ENCODE measurements at places on chromosomes 16 and 17.
A peak's percentile ranks its signal among the peaks of the same experiment; 100 is the strongest.

DNA sequence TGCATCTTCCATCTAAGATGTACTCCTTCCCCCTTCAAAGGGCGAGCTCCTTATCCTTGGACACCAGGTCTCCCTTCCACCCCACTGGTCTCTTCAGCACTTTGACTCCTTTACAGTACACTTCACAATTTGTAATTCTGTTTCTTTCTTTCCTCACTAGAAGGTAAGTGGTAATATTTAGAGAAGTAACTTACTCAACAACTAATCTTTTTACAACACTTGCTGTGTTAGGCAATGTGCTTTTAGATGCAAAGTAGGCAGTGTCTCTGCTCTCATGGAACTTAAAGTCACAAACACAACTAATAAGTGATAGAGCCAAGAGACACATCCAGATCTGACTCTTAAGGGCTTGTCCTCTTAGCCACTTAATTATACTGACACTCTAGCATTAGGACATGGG lies 6.4 kb downstream of the SIAH1 start:
- no peak for DNase-seq

GRCh38 chr16:4325253-4325758 lies 9.4 kb downstream of the GLIS2 start:
- no peak for DNase-seq

GRCh38 chr16:27819356-27819755 lies 244.2 kb downstream of the GSG1L start:
- no peak for DNase-seq

DNA sequence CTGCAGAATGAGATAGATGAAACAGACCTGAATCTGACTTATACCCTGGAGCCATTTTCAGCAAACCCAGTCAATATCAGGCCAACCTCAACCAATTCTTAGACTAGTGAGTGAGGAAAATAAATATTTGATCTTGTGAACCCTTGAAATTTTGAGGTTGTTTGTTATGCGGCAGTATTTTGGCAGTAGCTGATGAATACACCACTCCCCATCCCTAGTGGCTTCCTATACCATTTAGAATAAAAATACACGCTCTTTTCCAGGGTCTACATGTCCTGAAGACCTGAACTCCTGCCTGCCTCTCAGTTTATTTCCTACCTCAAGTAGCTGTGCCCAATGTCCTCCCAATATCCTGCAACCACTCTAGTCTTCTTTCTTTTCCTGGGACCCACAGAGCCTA lies 647.3 kb downstream of the WWOX start:
- DNase-seq, result no peak

DNA sequence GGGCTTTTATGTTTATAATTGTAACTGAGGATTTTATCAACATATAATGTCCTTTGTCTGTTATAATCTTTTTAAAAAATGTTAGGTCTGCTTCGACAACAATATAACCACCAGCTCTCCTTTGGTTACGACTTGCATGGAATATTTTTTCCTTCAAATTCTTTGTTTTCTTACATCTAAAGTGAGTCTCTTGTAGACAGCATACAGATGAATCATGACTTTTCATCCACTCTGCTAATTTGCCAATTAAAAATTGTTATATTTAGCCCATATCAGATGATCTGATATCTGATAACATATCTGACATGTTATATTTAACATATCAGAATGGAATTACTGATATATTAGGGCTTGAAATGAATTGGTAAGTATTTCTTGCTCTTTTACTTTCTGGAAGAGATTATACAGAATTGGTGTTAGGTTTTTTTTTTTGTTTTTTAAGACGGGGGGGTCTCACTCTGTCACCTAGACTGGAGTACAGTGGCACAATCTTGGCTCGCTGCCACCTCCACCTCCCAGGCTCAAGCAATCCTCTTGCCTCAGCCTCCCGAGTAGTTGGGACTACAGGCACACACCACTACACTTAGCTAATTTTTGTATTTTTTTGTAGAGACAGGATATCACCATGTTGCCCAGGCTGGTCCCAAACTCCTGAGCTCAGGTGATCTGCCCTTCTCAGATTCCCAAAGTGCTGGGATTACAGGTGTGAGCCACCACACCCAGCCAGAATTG lies 27.5 kb downstream of the TBX21 start:
- no peak for DNase-seq

DNA sequence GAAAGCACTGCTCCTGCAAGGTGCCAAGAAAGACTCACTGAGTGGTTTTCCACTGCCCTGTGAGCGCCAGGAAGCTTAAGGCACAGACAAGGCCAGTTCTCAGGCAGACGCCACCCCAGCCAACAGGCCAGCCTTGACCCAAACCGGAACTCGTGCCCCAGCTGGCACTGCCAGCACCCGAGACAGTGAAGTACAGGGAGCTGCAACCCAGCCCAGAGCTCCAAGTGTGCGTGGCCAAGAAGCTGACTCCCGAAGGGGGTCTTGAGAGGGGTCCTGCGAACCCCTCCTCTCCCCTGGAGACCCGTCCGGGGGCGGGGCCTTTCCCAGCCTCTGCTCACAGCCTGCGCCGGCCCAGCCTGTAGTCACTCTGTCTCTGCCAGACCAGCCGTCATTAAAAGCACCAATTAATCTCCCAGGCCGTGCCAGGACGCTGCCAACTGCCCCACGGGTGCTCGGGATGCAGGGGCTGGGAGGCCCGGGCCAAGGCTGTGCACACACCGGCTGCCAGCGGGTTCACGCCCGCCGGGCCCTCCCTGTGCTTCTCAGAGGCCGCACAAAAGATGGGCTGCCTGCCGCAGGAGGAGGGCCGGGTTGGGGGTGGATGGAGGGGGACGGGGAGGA lies 4.4 kb upstream of the SOX8 start:
- DNase-seq, result no peak

- peak; percentile 78 for DNase-seq
These were observed 27.8 kb upstream of the C16orf78 start for GRCh38 chr16:49345829-49346228.

- DNase-seq, result no peak
These were observed 19.9 kb downstream of the SNX11 start for GRCh38 chr17:48127371-48128051.

DNA sequence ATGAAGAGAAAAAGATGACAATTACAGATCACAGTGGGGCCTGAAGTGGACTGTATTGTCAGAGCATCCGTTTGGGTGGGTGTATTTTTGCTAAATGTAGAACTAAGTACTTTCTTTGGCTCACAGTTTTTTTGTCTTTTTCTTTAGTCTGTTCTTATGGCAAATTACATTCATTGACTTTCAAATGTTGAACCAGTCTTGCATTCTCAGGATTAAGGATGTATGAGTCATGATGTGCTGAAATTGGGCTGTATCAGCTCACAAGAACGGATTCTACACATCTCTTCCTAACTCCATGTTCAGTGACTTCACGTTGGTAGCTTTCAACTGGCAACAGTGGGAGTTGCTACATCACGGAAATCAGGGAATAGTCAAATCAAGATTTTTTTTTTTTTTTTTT lies 66.5 kb downstream of the TEX2 start:
- no peak for DNase-seq

- no peak for DNase-seq
These were observed 8.9 kb downstream of the RHBDF2 start for GRCh38 chr17:76492123-76492988.

- DNase-seq, result peak; percentile 21
These were observed 130.1 kb upstream of the COX10 start for GRCh38 chr17:13939222-13939621.

DNA sequence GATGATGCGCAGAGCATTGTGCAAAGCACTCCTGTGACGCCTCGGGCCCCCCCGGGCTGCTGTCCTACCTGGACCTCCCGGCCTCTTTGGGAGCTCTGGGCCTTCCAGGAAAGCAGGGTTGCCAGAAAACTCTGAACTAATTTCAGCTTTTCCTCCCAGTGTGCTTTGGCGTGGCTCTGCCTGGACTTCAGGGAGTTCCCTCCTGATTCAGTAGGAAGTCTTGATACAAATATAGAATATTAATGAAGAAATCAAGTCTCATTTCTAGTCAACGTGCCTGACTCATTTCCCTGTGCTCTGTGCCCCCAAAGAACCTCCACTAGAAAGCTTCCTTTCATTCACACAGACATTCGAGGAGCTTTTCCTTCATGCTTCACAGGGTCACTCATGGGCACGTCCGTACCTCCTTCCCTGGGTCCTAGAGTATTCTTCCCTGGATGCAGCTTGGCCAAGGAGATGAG lies 84.0 kb upstream of the NOL11 start:
- DNase-seq, result no peak

- no peak for DNase-seq
These were observed 75.4 kb downstream of the DNAH3 start for GRCh38 chr16:21075252-21075651.

GRCh38 chr17:73455050-73455687 lies 143.4 kb upstream of the CDC42EP4 start:
- DNase-seq, result no peak

DNA sequence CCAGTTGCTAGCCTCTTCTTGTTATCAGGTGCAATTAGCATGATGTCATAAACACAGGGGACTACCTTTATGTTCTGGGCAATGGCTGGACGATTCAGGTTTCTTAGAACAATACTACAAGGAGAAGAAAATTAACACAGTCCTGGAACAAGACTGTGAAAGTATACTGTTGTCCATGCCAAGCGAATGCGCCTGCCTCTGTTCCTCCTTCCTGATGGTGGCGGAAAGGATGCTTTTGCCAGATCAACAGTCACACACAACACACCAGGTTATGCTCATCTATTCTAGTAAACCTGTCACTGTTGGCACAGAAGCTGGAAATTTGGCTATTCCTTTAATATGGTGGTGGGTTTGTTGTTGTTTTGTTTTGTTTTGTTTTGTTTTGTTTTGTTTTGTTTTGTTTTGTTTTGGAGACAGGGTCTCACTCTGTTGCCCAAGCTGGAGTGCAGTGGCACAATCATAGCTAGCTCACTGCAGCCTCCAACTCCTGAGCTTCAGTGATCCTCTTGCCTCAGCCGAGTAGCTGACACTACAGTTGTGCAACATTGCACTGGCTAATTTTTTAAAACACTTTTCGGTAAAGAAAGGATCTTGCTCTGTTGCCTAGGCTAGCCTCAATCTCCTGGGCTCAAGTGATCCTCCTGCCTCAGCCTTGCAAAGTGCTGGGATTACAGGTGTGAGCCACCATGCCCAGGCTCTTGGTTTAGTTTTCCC lies 3.1 kb upstream of the CD300LD start:
- no peak for DNase-seq

DNA sequence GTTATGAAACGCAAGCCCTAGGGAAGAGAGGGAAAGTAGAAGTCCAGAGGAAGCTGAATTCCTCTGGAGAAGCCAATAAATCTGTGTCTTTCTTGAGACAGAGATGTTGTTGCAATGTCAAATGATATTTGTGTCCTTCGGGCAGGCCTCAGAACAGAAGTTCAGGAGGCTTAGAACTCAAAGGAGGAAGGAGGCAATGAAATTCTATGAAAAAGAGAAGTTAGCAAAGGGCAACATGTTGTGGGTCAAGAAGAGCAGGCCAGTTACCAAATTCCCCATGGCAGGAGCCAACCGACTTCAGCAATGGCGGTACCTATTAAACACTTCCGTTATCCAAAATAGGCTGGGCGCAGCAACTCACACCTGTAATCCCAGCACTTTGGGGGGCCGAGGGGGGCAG lies 109.0 kb upstream of the DHX40 start:
- DNase-seq, result no peak

- peak; percentile 72 for DNase-seq
These were observed 22.5 kb upstream of the LYRM9 start for GRCh38 chr17:27915709-27916108.

- peak; percentile 49 for DNase-seq
These were observed 161.5 kb downstream of the FTO start for GRCh38 chr16:53865494-53865863.

- no peak for DNase-seq
These were observed 315.6 kb downstream of the SEC14L1 start for GRCh38 chr17:77456271-77456950.

DNA sequence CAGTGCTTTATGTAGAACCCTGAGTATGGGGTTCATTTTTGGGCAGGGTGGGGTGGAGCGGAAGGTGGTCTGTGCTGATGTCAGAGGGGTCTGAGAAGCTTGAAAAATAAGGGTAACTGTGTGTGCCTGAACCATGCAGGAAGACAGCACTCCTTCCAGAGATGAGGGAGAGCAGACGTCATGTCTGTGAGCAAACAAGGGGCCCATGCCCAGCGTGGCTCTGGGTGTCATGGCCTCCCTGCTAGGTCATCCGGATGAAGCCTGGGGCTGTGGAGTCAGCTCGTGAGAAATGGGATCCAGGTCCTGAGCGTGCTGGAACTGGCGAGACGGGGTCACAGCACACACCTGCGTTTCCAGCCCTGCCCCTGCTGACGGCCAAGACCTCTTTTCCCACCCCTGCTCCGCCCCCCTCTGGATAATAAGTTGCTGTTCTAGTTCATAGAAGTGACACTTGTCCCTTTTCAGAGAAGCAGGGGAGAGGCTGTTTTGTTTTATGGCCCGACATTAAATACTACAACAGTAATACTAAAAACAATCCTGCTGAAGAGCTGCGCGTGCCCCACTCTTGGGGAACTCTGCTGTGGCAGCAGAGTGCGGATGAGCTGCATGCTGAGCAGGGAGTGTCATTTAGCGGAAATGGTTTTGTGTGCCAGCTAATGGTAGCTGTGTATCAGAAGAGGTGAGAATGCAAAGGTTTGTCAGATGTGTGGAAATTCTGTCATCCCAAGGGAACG lies 92.6 kb downstream of the RPTOR start:
- no peak for DNase-seq

DNA sequence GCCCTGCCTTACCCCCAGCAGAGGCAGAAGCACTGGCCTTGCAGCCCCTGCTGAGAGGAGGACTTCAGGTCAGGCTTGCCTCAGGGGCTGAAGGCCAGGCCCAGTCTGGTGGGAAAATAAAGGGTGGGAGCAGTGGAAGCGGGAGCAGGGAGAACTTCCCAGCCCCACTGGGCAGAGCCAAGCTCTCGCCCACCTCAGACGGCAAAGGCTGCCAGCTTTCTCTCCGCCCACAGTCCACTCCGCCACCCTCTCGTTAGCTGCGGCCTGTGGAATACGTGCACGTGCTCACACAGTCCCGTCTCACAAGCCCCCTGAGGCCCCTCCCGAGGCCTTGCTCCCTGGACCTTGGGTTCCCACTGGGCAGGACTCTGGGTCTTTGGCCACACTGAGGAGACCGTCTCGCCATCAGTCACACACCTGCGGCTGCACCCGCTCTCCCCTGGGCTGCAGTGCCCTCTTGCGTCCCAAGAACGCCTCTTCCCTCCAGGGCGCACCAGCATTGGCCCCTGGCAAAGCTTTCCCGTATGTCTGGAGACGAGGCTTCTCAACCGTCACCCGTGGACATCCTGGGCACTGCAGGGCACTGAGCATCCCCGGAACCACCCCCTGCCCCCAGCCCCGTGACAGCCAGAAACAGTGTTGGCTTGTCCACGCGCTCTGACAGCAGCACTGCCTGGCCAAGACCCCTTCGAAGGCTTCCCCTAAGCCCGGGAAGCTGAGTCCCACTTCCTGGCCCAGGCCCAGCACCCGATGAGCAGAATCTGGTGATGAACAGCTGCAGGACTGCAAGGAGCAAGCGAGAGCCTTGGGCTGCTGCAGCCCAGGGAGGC lies 8.3 kb downstream of the MRPL28 start:
- DNase-seq, result peak; percentile 92

- peak; percentile 31 for DNase-seq
These were observed 101.1 kb downstream of the CMIP start for GRCh38 chr16:81545470-81546250.
